ENCODE measurements at places on chromosomes 2 and 18. TPM values are rescaled to one million over a fixed set of nuclear protein-coding genes. Genes with fewer than 3 reads are reported as not detected.

CACNB4 gene
- total RNA-seq, result 1.3 TPM

COPS9 gene
- total RNA-seq, result 100.0 TPM

MDH1B gene
- total RNA-seq, result not detected

DNA sequence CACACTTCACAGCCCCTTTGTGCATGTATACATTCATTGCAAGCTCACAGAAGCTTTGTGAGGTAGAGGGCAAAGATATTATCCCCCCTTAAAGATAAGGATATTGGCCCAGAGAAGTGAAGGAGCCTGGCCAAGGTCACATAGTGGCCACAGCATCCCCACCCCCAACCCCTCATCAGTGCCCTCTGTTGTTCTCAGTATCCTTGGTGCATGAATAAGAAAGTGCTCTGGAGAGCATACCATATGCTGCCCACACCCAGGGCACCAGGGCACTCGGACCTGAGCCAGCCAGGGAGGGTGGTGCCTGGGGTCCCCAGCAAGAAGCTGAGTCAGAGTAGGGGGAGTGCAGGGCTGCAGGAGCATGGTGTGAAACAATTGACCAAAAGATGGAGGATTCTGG lies 3.3 kb downstream of the DYSF start:
- DNase-seq, result no peak

DNA sequence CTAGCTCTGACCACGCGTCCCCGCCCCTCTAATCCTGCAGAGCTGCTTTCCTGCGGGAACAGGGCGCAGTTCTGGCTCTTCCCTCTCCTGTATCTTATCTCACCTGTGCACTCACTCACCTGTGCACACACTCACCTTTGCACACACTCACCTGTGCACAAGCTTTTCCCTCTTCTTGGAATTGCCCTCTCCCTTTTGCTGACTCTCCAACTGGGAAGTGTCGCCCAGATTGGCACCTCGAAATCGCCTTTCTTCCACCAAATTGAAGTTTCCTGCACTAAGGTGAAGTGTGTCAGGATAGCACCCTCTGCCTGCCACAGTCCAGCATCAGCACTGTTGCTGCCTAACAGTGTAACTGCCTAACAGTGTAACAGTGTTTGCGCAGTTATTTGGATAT lies 566 bp upstream of the CMPK2 start:
- peak; percentile 44 for DNase-seq

GRCh38 chr2:23520256-23520655 lies 135.3 kb downstream of the KLHL29 start:
- no peak for DNase-seq

DNA sequence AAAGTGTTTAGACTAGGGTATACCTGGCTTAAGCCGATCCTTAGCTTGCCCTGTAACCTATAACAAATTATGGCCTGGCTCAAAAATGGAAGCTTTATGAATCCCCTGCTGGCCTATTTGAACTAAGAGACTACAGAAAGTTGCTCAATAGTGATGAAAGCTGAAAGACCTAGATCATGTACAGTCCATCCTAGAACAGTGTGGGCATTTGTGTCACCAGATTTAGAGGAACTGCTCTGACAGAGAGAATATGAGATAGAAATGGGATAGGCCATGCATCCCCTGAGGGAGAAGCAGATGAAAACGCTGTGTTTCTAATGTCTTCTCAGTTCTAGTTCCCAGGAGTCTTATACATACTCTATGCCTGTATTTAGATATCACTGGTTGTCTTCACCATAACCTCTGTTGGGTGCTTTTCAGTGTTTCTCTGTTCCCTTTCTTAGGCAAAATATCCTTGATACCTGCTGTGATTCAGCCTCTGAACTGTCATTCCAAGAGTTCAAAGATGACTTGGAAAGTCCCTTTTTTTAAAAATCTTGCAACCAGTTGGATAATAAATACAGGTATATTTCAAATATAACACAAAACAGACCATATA lies 246.9 kb upstream of the SLC39A10 start:
- no peak for DNase-seq

NRP2 gene
- 42.6 TPM for total RNA-seq

DNA sequence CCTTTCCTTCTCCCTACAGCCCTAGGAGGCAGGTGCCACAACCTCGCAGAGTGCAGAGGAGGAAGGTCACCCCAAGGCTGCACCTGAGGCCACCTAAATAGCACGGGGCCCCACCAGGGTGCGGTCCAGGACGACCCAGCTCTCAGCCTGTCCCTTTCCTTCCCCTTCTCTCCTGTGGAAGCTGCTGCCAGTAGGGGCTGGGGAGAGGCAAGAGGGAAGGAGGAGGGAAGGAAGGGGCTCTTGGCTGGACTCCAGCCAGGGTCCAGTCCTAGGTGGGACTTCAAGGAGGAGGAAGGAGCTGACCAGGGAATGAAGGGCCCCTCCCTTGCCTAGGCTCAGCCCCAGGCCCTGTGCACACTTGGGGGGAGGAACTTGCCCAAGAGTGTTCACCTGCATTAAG lies 11.1 kb downstream of the CRACDL start:
- no peak for DNase-seq

Data from left colon (tissue), 2 donors.